ENCODE measurements at places on chromosomes 5 and 9. TPM values are rescaled to one million over a fixed set of nuclear protein-coding genes. Genes with fewer than 3 reads are reported as not detected.

DNA sequence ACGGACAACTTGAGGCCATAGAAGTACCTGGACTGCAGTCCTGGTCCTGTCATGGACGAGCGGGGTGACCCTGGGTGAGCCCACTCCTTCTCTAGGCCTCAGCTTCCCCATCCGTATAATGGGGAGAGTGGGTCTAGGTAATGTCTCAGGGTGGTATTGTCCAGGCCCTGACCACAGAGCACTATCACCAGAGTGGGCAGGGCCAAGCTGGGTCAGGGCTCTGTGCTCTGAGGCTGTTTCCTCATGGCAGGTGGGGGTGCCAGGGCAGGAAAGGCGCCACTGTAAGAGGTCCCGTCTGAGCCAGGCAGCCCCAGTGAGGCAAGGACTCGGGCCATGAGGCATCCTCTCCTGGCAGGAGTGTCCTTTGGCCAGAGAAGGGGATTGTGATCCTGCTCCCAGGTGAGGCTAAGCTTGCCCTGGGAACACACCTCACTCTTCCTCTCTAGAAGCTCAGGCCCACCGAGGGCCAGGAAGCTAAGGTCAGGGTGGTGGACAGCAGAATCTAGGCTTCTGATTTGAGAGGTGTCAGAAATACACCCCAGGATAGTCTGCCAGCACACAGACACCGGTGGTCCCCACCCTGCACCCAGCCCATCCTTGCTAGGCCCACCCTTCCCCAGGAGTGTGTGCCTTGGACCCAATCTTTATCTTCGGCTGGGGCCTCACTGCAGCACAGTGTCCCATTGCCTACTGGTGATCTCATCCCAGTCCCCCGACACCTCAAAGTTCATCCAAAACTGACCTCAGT lies 1.5 kb upstream of the MYOZ3 start:
- no peak for DNase-seq

GRCh38 chr9:38019731-38020130 lies 49.3 kb downstream of the SHB start:
- DNase-seq, result no peak

PCA3 gene
- total RNA-seq, result not detected

GRCh38 chr9:133534346-133535291 lies at the start of gene ADAMTSL2:
Gene ADAMTSL2, plus strand, starts transcription at chr9:133534704. Its CDS starts 2,009 bp downstream, at chr9:133536713.
- DNase-seq, result peak; percentile 24

DRD1 gene
- total RNA-seq, result not detected

C9orf152 gene
- total RNA-seq, result not detected
